Activated gamma-delta T cell (primary cell): ENCODE measurements at places on chromosomes 13 and 19.

DNA sequence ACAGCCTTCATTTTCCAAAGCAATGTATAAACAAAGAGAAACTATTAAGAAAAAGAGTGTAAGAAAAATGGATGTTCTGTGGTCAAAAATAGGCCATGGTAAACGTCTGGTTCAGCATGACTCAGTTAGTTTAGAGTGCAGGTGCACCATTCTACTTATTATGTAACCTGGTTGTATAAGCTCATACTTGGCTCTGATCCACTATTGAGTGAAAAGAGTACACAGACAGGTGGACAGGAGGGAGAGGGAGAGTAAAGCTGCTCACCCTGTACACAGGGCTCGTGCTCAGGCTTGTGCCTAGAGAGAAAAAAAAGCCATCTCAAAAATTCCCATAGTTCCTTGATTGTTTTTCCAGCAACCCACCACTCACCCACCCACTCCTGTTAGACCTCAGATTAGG lies 85.8 kb upstream of the ZNF91 start:
- DNase-seq: no peak

GRCh38 chr13:47004540-47004939 lies 107.7 kb upstream of the HTR2A start:
- DNase-seq: no peak

- DNase-seq: no peak
These were observed 185.3 kb upstream of the ARGLU1 start for GRCh38 chr13:106753251-106753650.

- no peak for DNase-seq
These were observed 10.5 kb downstream of the PLEKHF1 start for GRCh38 chr19:29675650-29676186.

- no peak for DNase-seq
These were observed 3.0 kb downstream of the ZNF490 start for GRCh38 chr19:12607631-12608030.
